ENCODE measurements at places on chromosomes 2 and 18. TPM values are rescaled to one million over a fixed set of nuclear protein-coding genes. Genes with fewer than 3 reads are reported as not detected.

Gene PSMA8
- total RNA-seq = not detected

Gene RNF152
- total RNA-seq = 10.4 TPM

Gene RGPD8
- total RNA-seq = 4.1 TPM

Gene CHRND
- not detected for total RNA-seq

Gene ALPP
- total RNA-seq = not detected

Gene LAMA1
- total RNA-seq = not detected

Gene STPG4
- not detected for total RNA-seq

Gene BARD1
- total RNA-seq = 8.1 TPM

Gene ECEL1
- not detected for total RNA-seq

DNA sequence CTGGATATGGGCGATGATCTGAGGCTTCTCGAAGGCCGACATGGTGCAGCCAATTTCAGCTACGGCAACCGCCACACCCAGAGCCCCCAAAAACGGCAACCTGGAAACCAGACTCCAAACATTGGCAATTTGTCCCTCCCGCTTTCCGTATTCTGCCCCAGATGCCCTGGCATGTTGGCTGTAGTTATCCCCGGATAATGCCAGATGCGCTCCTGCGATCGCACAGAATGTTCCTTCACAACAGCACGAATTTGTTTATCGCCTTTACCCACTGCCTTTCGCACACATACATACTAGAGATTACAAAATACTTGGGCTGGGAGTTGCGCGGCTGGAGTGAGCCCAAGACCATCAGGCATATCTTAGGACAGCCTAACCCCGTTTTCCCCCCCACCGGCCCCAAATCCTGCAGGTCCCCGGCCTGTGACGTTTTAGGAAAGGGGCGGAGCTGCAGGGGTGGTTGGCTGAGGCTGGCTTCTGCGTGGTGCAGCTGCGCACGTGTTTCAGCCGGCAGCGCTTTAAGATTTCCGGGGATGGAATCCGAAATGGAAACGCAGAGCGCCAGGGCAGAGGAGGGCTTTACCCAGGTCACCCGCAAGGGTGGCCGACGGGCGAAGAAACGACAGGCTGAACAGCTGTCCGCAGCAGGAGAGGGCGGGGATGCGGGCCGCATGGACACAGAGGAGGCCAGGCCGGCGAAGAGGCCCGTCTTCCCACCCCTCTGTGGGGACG, at the start of gene PNO1:
Gene PNO1 (plus strand): TSS at position 487 of the 732 bp plus-strand sequence. CDS start 47 bp downstream, at position 534.
- peak; percentile 95 for DNase-seq

- DNase-seq = no peak
Measured at GRCh38 chr2:8138923-8139667, 542.8 kb upstream of the ID2 start.

DNA sequence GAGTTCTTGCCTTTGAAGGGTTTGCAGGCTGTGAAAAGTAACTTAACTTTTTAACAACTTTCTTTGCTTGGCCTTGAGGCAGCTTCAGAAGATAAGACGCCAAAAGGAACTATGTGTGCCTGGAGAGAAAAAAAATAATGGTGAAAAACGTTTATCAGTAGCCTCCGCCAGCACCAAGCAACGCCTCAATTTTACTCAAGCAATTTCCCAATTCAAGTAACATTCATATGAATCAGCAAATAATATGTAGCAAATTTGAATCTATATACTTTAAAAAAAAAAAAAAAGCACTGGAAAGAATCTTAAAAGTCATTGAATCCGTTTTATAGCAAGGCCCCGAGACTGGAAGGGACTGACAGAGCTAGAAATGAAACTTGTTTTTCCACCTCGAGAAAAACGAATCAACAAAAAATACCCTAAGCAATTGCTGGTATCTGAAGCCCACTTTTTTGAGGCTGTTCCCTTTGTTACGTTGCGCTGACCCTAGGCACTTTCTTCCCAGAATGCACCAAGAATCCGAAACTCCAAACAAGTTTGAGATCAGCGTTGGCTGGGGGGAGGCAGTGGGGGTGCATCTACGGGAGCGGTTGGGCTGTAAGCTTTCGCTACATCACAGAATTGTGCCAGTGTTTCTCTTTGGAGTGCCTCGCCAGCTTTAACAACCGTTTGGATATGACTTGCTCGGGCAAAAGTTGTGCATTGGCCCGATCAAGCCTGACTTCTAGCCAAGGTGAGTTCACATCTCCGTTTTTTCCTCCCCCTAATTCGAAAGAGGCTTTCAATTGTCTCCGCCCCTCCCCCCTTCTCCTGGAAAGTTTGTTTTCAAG, 2.7 kb upstream of the TGIF1 start:
- DNase-seq = peak; percentile 27

DNA sequence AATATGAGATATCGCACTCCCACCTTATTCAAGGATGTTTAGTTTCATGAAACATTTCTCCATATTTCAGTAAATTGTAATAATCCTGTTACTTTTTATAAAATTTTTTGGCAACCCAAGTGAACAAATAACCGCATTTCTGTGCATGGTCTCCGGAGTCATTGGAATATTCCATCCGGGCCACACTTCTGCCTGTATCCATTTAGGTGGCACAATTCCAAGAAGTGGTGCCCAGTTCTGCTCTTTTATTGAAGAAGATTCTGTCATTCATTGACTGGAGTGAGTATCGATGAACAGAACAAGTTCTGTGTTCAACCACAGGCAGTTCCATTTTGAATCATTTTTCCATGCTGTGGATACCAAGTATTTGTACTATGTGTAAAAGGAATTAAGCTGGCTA, 26.6 kb upstream of the ICOS start:
- DNase-seq = no peak

- DNase-seq = no peak
Measured at GRCh38 chr2:238425505-238425978, 1.2 kb upstream of the ASB1 start.

GRCh38 chr2:175463589-175464310, 282.2 kb upstream of the ATP5MC3 start:
- DNase-seq = no peak

DNA sequence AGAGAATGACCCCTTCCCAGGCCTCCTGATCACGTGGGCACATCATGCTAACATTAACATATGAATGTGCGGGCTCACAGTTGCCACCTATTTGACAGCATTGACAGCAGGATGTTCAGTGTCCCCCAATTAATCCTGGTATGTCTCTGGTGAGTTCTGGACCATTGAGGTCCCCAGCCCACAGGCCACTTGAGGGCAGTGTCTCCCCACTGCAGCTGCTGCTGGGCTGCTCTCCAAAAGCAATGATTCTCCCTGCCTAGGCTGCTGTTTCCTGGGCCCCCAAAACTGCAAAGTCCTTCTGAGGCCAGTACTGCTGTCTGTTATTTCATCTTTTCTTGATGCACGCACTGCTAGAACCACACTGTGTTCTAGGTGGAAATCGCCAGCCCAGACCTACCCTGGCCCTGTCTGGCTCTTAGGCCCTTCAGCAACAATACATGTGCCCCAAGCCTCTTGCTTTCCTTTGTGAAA, 52.7 kb upstream of the MAPK4 start:
- peak; percentile 31 for DNase-seq

GRCh38 chr2:190682168-190682567, 33.3 kb downstream of the NAB1 start:
- DNase-seq = no peak

DNA sequence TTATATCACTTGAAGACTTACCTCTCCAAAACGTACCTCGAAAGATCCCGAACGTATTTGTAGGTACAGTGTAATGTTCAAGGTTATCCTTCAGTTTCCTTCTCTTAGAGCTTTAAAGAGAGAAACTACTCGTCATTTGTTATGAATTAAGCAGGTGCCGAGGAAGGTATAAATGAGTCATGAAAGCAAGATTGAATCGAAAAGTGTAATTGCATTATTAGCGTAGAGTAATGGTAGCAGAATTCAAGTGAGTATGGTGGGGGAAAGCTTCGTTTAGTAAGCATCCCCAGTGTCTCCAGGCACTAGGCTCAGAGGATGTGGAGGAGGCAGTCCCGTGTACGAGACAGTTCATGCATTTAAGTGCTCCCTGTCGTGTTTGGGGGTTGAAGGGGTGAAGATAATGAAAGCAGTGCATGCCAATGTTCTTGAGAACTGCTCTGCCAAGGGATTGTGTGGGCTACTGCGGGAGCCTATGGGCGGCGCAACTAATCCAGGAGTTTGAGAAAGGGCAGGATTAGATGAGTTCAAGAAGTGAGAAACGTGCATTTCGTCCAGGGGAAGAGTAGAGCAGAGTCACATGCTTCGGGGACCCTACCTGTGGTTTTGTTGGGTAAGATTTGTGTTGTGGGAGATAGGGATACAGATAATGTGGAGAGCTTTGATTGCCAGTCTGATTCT, 858 bp downstream of the POLR1B start:
- DNase-seq = no peak

DNA sequence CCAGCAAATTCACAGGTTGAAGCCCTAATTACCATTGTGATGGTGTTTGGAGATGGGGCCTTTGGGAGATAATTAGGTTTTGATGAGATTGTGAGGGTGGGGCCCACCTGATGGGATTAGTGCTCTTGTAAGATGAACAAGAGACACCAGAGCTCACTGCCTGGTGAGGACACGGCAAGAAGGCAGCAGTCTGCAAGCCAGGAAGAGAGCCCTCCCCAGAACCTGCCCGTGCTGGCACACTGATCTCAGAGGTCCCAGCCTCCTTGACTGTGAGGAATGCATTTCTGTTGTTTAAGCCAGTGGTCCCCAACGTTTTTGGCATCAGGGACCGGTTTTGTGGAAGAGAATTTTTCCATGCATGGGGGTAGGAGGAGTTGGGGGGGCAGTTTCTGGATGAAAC, 240.7 kb downstream of the KLHL29 start:
- DNase-seq = no peak

DNA sequence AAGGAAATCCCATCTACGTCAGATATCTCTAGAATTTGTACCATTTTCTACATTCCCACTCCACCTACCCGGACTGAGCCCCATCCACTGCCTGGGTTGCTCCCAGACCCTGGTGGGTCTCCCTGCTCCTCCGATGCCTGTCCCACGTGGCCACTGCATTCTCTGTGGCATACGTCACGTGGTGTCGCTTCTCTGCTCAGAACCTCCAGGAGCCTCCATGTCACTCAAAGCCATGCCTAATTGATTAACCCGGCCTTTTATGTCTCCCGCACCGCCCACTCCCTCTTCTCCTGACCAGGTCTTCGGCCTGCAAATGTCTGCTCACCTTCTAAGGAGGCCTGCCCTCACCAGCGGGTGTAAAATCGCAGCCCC, 176.6 kb downstream of the HDAC4 start:
- DNase-seq = no peak

DNA sequence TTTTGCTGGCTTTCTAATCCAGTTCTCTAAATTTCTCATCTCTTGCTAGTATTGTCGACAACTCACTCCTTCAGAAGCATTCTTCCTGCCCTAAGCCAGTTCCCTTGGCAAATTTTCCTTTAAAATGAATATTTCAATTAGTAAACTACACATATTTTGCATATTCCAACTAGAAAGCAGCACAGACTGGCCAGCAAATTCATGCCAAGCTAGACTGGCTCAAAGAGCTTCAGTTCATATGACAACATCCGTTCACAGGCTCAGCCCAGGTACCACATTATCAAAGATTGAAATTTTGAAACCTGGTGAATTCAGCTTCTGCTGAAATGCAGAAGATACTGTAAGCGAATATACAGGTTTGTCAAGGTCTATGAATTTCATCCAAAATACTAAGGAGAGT, 64.5 kb downstream of the AFF3 start:
- no peak for DNase-seq

DNA sequence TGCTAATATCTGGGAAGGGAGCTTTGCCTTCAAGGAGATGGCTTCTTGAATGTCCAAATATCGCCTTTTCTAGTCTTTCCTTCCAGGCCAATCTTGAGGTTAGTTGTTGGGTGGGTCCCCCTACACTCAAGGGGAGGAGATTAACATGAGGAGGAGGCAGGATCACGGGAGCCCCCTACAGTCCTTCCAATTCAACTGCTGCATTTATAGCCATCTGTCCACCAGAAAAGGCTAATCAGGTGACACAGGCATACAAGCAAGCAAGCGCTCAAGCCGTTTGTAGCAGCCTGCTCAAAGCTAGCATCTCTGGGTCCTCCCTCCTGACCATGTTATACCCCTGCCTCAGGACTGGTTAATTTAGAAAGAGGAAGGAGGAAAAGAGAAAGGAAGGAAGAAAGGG, 87.6 kb downstream of the MRPS9 start:
- no peak for DNase-seq

DNA sequence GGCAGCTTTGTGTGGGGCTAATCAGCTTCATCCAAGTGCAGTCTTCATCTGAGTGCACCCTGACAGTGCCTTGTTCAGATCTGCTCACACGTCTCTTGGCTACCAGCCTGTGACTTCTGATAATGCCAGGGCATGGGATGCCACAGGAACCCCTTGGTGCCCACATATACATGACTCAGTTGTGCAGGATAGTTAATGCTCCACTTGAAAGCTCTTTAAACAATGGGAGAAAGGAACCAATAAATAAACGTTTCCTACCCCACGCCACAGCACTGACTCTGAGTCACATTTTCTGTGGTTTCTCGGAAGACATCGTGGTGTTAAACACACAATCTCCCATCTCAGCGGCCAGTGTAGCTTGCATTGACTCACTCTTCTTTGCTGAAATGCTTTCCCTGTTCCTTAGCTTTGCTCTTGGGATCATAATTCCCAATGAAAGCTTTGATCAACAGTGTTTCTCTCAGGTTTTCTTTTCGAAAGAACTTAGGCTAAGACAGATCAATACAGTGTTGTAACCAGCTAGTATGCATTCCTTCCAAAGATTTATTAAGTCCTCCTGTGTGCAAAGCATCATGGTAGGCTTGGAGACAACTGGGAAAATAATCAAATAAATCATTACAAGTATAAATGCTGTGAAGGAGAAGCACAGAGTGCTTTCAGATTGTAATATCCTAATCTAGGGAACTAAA, 142.0 kb downstream of the COPS8 start:
- DNase-seq = no peak

GRCh38 chr18:69469444-69469919, 68.8 kb downstream of the DOK6 start:
- DNase-seq = no peak

- DNase-seq = no peak
Measured at GRCh38 chr2:217593732-217594131, 409.1 kb downstream of the TNS1 start.

GRCh38 chr2:134020608-134021007, 233.3 kb upstream of the MGAT5 start:
- no peak for DNase-seq

GRCh38 chr18:3799515-3799914, 349.5 kb downstream of the TGIF1 start:
- no peak for DNase-seq

- no peak for DNase-seq
Measured at GRCh38 chr2:167478196-167478595, 589.9 kb downstream of the XIRP2 start.

DNA sequence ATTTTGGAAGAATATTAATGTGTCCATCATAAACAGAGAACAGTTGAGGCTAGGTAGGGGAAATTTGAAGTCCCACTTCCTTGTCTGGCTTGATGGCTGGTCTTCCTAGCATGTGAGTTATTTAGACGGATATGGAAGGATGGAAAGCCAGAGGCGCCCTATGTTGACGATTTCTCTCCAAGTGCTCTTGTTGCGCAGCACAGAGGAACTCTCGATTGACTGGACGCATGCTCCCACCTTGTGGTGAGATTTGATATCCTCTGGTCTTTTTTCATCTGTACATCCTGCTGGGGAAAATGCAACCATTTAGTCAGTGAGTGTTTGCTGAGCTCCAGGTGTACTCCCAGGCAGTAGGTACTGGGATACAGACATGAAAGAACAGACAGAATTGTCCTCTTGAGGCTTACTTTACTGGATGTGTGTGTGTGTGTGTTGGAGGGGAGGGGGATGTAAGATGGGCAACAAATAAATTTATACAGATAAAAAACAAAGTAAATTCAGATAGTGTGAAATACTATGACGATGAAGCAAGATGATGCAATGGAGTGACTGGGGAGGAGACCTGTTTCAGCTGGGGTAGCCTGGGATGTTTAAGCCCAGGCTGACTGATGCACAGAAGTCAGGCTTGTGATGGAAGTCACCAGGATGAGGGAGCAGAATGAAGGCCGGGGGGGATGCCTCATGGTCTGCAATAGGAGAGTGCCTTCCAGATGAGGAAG, 137.2 kb downstream of the TRIM43 start:
- DNase-seq = peak; percentile 46

Measured in left ventricle myocardium inferior (tissue), 1 donor.